Peyer's patch (tissue), 4 donors: ENCODE measurements at places on chromosomes 5 and 9. TPM values are rescaled to one million over a fixed set of nuclear protein-coding genes. Genes with fewer than 3 reads are reported as not detected.

Gene NACC2
- 22.2 TPM for total RNA-seq

Gene KYAT1
- 14.9 TPM for total RNA-seq

Gene ZNF608
- total RNA-seq: 19.8 TPM

Gene PTGDS
- total RNA-seq: 4.4 TPM

Gene PCDHA5
- 0.38 TPM for total RNA-seq

Gene TAF11L3
- total RNA-seq: not detected

Gene WDR38
- not detected for total RNA-seq

Gene FYB1
- 21.4 TPM for total RNA-seq

Gene HSPB3
- not detected for total RNA-seq

Gene GFI1B
- 2.4 TPM for total RNA-seq

- DNase-seq: peak; percentile 10
Observed at GRCh38 chr9:135048046-135048757, 39.3 kb upstream of the OLFM1 start.

- no peak for DNase-seq
Observed at GRCh38 chr5:138180183-138180782, 1.4 kb downstream of the KIF20A start.

GRCh38 chr5:132777209-132778069 is at the start of gene SEPTIN8:
Gene SEPTIN8 (minus strand): TSS chr5:132777239. CDS start chr5:132777137, 102 bp downstream.
- DNase-seq: no peak

- peak; percentile 56 for DNase-seq
Observed at GRCh38 chr5:119411361-119412278, 40.7 kb upstream of the HSD17B4 start.

DNA sequence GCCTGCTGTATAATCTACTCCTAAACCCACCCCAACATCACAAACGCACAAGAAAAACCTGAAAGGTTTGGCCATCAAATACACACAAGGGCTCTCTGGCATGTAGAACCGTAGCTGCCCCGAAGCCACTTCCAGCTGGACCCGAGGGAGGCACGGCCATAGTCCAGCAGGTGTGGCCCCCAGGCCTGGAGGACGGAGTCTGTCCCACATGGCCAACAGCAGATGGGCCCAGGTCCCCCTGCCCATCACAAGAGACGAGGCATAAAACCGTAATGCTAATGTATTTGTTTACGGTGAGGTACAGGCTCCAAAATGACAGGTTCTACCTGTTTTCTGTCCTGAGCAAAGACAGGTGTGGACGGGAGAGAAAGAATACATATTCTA is 234.2 kb downstream of the SYK start:
- DNase-seq: peak; percentile 41

- no peak for DNase-seq
Observed at GRCh38 chr5:137091472-137091871, 407.7 kb downstream of the SPOCK1 start.

GRCh38 chr5:171858303-171858702 is 72.7 kb downstream of the SMIM23 start:
- DNase-seq: no peak

GRCh38 chr5:149999359-149999758 is 1.1 kb downstream of the TIGD6 start:
- DNase-seq: no peak

DNA sequence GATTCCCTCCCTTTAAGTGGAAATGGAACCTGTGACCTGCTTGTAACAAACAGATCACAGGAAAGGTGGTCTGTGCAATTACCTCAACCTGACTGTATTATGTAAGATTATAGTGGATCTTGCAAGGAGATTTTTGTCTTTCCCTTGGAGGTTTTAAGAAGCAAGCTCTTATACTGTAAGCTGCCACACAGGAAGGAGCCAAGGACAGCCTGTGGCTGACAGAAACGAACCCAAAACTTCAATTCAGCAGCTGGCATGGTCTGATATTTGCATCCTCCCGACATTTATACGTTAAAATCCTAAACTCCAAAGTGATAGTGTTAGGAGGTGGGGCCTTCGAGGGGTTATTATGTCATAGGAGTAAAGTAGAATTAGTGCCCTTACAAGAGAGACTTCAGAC is 711.8 kb upstream of the CTNND2 start:
- DNase-seq: no peak

DNA sequence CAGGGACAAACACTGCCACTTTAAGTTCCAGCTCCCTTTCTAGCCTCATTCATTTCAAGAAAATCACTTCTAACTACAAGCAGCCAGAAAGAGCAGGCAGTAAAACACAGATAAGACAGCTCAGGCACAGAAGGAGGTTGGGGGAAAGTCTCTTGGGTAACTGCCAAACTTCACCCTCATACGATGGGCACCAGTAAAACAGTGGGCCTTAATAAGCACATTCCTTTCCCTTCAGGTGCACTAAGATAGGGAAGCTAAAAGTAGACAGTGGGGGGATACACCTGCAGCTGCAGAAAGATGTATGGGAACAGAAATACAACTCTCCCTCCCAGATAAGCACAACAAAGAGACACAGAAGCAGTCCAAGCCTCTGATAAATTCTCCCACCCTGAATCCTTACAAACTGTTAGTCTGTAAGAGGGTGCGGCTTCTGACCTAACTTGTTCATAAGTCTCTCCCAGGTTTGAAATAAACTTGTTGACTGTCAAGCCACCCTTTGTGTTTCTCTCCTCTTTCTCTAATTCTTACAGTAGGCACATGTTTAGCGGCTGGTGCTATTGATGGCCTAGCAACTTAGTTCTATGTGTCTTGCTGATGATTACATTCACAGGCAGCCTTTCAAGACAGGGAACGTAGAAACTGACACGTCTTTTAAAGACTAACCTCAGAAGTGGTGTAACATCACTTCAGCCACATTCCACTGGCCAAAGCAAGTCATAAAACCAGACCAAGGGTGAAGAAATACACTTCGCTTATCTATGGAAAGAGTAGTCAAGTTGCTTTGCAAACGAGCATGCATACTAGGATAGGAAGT is 6.8 kb upstream of the CKS2 start:
- DNase-seq: no peak

DNA sequence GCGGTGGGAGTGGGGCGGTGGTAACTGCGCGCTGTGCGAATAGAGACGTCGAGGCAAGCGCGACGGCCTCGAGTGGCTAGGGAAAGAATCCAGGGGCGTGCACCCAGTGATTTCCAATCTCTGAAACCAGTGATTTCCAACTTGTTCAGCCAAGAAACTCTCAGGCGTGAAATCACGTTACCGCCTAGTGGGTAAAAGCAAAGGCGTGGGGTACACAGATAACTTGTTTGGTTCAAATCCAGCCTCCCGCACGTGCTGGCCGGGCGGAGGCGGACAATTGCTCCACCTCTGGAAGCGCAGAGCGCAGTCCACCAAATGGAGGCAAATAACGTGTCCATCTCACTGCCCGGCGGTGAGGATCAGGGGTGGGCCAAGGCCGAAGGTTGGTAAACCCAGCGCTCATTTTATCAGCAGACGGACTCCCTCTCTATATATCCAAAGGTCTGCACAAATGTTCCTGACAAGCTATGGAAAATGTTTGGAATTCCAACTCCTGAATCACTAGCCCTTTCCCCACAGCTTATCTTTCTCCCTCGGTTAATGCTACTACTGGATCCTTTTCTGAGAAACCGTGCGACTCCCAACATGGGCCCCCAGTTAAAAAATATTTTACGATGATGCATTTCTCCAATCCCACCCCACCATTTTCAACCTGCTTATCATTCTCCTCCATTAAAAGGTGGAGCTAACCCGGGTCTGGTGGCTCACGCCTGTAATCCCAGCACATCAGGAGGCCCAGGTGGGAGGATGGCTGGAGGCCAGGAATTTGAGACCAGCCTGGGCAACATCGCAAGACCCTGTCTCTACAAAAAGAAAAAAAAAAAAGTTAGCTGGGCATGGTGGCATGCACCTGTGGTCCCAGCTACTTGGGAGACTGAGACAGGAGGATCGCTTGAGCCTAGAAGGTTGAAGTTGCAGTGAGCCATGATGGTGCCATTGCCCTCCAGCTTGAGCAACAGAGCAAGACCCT is 950 bp upstream of the FNBP1 start:
- no peak for DNase-seq

DNA sequence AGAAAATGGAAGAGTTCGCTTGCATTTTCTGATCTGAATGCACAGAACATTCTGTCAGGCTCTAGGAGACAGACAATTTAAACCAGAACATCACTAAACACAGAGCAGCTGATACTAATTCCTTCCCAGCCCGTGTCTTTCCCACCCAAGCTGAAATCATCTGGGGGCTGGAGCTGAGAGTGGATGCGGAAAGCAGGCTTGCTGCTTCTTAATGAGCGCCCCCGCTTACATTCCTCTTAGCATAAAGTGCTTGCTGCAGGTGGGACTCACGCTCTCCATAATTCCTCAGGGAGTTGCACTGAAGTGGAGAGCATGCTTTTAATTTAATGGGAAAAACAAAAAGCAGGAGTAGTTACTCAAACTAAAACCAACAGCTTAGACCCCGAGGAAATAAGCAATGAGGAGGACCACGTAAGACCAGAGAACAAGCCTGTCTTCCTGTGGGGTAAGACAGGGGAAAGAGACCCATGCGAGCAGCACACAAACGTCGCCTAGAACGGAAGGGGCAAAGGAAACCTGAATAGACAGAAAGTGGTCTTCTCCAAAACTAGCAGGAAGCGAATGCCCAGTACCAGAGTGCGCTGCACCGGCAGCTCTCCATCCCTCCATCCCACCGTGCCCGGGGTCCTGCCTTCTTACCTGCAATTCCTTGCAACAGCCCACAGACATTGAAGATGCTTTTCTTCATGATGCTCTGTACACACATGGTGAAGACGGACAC is 139.3 kb downstream of the LHFPL2 start:
- DNase-seq: no peak

GRCh38 chr9:136084063-136084944 is 10.8 kb downstream of the NACC2 start:
- peak; percentile 38 for DNase-seq

GRCh38 chr5:14930486-14930885 is 58.9 kb upstream of the ANKH start:
- no peak for DNase-seq

DNA sequence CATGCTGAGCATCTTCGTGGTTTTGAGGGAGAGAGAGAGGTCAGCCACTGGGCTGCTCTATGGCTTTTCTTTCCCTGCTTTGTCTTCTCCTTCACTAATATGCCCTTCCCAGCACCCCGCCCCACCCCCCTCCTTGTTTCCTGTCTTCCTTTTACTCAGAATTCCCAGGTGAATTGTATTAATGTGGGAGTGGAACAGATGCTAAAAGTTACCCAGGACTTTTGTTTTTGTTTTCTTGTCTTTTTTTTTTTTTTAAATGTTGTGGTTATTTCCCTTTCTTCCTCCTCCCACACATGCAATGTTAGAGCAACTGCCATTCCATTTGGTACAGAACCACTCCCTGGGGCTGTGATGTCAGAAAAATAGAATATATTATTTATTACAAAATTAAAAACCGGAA is 442.7 kb upstream of the CD180 start:
- DNase-seq: no peak

DNA sequence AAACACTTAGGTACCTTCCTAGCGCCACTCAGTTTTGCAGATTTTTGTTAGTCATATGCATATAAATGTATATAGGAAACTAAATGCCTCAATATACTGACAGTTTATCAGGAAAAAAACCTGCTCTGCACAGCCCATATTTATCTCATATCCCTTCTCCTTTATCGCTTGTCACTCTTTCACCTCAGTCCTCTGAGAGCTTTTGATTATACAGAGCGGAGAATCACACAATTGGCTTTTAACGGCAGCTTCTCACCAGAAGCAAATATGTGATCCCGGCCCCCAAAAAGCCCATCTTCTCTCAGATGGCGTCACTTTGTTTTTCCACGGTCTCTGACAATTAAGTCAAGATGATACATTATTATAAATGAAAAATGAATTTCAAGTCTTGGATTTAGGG is 362.6 kb downstream of the DNAH5 start:
- DNase-seq: no peak

DNA sequence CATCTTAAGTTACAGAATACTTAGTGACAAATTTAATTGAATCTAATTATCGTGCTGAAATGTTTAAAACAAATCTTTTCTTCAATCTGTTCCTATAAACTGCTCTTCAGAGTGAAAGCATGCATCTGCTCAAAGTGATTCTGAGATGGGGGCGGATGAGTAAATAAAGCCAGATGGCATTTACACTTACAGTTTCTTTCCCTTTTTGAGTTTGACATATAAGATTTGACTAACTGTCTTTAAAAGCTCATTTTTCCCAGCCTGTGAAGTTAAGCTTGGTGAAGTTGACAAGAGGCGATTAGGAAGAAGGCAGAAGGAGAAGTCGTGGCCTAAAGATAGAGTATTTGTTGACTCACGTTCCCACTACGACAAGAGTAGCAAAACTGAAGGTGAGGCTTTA is 137.4 kb downstream of the LPAR1 start:
- no peak for DNase-seq

- DNase-seq: no peak
Observed at GRCh38 chr9:132572921-132573320, 9.5 kb upstream of the BARHL1 start.

DNA sequence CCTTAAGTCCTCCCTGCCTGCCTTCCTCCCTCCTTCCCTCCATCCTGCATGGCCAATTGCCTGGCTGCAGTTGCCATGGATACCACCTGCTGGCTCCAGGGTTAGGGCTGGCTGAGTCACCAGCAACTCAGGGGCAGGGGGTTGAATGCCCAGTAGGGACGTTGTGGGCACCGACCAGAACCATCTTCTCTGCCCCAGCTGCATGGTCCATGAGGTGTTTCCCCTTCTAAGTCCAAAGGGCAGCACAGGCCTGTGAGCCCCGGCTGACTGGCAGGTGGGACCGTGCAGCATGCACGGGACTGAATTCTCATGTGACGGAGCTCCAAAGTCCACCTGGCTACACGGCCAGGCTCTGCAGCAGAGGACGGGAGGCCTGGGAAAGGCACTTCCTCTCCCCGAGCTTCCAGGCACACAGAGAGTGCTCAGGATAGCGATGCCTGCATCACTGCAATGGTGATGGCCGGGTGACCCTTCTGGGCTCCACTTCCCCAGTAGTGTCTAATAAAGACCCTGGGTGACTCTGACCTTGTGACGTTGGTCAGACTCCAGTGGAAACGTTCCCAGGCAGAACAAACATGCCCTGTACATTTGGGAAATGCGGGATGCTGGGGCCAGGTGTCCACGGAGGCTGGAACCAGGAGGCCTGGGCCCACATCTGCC is 5.7 kb downstream of the ASS1 start:
- DNase-seq: peak; percentile 88

GRCh38 chr9:121226175-121226574 is 24.5 kb upstream of the RAB14 start:
- DNase-seq: no peak

DNA sequence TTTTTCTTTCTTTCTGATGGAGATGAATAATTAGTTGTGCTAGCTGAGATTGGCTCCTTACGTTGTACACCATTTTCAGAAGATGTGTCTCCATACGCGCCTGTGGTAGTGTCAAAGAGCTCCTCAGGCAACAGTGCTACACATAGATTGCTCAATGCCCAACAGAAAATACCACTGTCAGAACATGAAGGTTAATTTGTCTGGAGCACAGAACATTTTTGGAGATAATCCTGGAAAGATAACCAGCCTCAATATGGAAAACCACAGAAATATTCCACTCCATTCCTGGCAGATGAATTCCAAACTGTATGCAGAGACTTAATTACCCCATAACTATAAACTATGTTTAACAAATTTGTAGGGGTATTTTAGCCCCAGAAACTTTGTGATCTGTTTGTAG is 233.6 kb downstream of the MARCHF11 start:
- no peak for DNase-seq

GRCh38 chr9:6226696-6227095 is 11.1 kb downstream of the IL33 start:
- DNase-seq: no peak

GRCh38 chr5:95668728-95669127 is 14.1 kb downstream of the SPATA9 start:
- no peak for DNase-seq
